ENCODE measurements at places on chromosomes 2 and 18.

DNA sequence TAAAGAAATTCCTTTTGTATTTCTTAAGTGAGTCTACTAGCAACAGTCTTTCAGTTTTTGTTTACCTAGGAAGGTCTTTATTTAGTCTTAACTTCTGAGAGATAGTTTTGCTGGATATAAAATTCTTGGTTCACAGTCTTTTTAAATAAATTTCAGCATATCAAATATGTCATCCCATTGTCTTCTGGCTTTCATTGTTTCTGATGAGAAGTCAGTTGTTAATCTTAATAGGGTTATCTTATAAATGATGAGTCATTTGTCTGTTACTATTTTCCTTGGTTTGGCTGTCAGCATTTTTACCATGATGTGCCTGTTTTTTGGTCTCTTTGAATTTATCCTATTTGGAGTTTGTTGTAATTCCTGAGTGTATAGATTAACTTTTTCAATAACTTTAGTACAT is 129.3 kb downstream of the FAM210A start:
- no peak for DNase-seq

GRCh38 chr18:27750014-27750413 is 426.9 kb downstream of the CDH2 start:
- DNase-seq, result no peak

DNA sequence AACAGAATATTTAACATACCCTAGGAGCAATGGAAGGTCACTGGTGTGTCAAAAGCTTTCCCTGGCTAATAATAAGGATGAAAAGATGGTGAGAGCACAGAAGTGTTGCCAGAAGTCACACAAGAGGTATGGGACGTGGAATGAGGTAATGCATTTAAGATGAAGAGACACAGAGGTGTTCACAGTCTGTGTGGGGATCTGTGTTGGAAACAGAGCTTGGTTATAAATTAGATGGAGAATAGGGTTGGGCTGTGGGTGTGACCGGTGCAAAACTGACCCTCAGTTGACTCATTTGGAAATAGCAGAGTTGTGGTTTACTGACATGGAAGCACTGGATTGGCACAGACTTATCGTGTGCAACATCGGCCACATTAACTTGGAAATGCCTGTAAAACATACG is 372.5 kb downstream of the SATB2 start:
- DNase-seq, result no peak

GRCh38 chr2:176118601-176119339 is 2.2 kb downstream of the HOXD10 start:
- no peak for DNase-seq
